ENCODE measurements at places on chromosomes 5 and 9.
A peak's percentile ranks its signal among the peaks of the same experiment; 100 is the strongest.

- H3K4me3 ChIP-seq, result peak overlapping the region; percentile 98
- H3K36me3 ChIP-seq, result no peaks in the 10 kb centered on the region
- H3K4me1 ChIP-seq, result peaks cover 36% of the 10 kb centered on the region
- H3K27ac ChIP-seq, result peak overlapping the region; percentile 95
Observed at GRCh38 chr9:106862110-106862820, 701 bp upstream of the ZNF462 start.

- no peaks in the 10 kb centered on the region for H3K4me1 ChIP-seq
- no peak overlapping the region for H3K27ac ChIP-seq
- H3K27me3 ChIP-seq, result peaks cover 8% of the 10 kb centered on the region
- DNase-seq, result peak; percentile 83
- no peaks in the 10 kb centered on the region for H3K36me3 ChIP-seq
- H3K4me3 ChIP-seq, result no peak overlapping the region
Observed at GRCh38 chr5:756865-757345, 27.6 kb downstream of the ZDHHC11B start.

GRCh38 chr9:94785215-94786169 is 59.0 kb downstream of the AOPEP start:
- H3K27ac ChIP-seq, result peak overlapping the region; percentile 6
- H3K4me3 ChIP-seq, result no peak overlapping the region
- no peaks in the 10 kb centered on the region for H3K27me3 ChIP-seq
- peaks cover 38% of the 10 kb centered on the region for H3K4me1 ChIP-seq
- H3K36me3 ChIP-seq, result peaks cover 5% of the 10 kb centered on the region

- no peak overlapping the region for H3K27ac ChIP-seq
- H3K27me3 ChIP-seq, result no peaks in the 10 kb centered on the region
- H3K4me1 ChIP-seq, result peaks cover 10% of the 10 kb centered on the region
- no peak for DNase-seq
- H3K4me3 ChIP-seq, result no peak overlapping the region
Observed at GRCh38 chr5:72324189-72324825, 4.1 kb downstream of the PTCD2 start.

DNA sequence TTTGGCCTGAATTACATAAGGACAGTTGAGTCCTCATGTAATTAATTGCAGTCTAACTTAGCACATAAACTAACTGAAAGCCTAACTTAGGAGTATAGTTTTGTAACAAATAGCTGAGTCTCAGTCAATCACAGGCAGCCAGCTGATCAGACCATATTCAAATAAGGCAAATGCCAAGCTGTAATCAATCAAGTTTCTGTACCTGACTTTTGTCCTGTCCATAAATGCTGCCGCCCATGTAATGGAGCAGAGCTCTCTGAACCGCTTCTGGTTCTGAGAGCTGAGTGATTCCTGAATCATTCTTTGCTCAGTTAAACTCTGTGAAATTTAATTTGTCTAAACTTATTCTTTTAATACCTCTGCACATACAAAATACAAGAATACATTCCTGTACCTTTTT is 104.8 kb downstream of the TSSK1B start:
- DNase-seq, result no peak
- no peak overlapping the region for H3K27ac ChIP-seq
- H3K4me3 ChIP-seq, result no peak overlapping the region
- H3K4me1 ChIP-seq, result peaks cover 12% of the 10 kb centered on the region
- H3K27me3 ChIP-seq, result no peaks in the 10 kb centered on the region

DNA sequence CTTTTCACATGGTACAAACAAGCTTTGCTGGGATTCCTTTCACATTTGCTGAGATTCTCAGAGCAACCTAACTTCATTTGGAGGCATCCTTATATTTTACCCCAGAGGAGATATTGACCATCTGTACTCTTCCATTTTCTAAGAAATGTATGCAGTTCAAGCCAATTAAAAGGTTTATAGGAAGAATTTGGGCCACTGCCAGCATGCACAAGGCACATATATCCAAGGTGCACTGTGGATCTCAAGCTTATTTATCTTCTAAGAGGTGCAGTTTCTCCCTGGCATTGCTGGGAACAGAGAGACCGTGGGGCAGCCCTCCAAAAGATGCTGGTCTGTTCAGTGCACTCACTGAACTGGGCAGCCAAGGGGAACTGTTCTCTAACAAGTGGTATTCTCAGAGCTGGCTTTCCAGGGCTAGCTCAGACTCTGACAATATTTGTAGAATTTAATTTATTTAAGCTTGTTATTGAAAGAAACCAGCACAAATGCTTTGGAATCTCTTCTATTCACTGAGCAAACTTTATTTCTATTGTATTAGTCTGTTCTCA is 213.3 kb downstream of the TENT4A start:
- H3K4me1 ChIP-seq, result no peaks in the 10 kb centered on the region
- no peaks in the 10 kb centered on the region for H3K27me3 ChIP-seq
- DNase-seq, result no peak
- no peaks in the 10 kb centered on the region for H3K36me3 ChIP-seq
- no peak overlapping the region for H3K27ac ChIP-seq
- no peak overlapping the region for H3K4me3 ChIP-seq

DNA sequence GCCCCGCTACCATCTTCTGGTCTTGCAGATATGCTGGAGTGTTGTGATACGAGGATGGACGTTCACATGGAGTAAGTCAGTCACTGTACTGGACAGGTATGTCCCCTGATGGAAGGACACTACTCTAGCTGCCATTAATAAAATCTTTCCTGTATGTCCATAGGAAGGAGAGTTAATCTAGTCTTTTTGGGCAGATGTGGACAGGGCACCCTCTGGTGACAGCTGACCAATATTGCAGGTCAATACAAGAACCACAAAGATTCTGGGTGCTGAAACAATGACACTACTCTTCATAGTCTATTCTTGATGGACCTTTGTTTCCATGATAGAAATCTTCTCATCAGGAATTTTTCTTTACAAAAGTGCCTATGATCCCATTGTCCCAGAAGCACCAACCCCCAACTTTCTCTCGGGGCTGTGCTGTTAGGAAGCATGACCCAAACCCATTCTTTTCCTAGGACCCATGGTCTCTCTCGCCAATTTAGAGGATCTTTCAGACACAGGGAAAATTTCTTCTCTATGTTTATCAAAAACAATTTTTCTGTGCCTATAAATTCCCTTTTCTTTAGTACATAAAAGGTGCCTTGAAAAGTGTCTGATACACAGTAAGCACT is 376.9 kb downstream of the DTWD2 start:
- H3K36me3 ChIP-seq, result no peaks in the 10 kb centered on the region
- H3K27me3 ChIP-seq, result no peaks in the 10 kb centered on the region
- DNase-seq, result no peak
- H3K4me1 ChIP-seq, result no peaks in the 10 kb centered on the region
- no peak overlapping the region for H3K27ac ChIP-seq

DNA sequence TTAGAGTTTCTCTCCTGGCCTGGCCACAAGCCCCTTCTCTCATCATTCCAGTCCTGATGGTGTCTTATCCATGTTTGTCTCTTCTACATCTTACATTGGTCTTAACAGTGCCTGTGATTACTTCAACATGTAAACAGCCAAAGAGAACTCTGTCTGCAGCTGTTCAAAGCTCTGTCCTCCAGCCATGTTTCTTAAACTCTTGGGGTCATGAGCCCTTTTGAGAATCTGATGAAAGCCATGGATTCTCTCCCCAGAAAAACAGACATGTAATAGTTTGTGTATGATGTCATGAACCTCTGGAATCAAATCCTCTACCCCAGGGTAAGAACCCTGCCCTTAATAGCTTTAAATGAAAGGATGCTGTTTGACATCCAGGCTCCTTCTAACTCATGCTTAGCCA is 30.1 kb downstream of the MAMDC2 start:
- peaks cover 29% of the 10 kb centered on the region for H3K4me1 ChIP-seq
- H3K27ac ChIP-seq, result no peak overlapping the region
- no peaks in the 10 kb centered on the region for H3K27me3 ChIP-seq
- no peak overlapping the region for H3K4me3 ChIP-seq
- no peak for DNase-seq

DNA sequence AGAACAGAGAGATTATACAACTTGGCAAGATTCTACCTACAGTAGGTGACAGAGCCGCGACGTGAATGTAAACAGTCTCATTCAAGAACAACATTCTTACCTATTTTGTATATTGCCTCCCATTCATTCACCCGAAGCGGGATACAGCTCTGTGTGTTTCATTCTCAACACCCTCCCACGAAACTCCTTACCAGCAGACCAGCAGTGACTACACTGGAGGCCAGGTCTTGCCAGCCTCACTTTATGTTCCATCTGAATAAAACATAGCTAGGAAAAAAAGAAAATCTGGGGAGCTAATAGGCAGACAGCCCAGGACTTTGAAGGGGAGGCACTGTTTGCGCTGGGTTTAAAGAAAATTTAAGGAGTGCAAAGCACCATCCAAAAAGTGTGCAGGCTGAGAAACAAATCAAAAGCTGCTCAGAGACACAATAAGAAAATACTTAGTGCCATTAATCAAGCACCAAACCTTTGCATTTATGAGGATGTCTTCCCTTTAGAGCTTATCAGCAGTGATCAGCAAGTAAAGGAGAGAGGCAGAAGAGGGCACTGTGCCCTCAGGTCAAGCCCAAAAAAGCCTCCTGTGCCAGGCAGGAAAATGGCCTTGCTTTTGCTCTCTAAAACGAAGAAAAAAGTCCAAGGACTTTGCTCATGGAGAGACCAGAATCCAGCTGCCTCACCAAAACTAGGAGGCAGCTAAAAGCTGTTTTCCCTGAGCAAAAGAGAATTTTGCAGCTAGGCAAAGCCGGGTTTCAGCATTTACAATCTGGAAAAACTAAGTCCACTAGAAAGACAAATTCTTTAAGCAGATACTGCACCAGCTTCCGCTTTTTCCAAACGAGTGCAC is 295.1 kb downstream of the BNC2 start:
- peaks cover 41% of the 10 kb centered on the region for H3K4me1 ChIP-seq
- H3K27ac ChIP-seq, result peak overlapping the region; percentile 13
- H3K4me3 ChIP-seq, result no peak overlapping the region
- no peaks in the 10 kb centered on the region for H3K27me3 ChIP-seq
- DNase-seq, result no peak
- H3K36me3 ChIP-seq, result peaks cover 3% of the 10 kb centered on the region

DNA sequence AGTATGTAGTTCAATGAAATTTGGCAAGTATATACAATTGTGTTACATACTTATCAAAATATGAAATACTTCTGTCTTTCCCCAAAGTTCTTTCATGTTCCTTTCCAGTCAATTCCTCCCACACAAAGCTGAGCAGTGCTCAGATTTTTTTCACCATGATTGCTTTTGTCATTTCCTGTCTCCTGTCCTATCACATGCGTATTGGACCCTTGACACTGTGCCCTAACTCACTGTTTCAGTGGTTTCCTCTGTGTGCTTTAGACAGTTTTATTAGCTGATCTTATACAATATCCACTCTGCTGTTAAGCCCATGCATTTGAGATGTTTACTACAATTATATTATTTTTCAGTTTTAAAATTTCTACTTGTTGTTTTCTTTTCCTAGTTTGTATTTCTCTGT is 463.6 kb upstream of the MEF2C start:
- DNase-seq, result no peak
- H3K27me3 ChIP-seq, result no peaks in the 10 kb centered on the region
- H3K27ac ChIP-seq, result no peak overlapping the region

- DNase-seq, result no peak
- no peak overlapping the region for H3K4me3 ChIP-seq
- H3K27ac ChIP-seq, result no peak overlapping the region
- H3K27me3 ChIP-seq, result no peaks in the 10 kb centered on the region
- no peaks in the 10 kb centered on the region for H3K4me1 ChIP-seq
Observed at GRCh38 chr9:19759066-19759465, 29.8 kb downstream of the SLC24A2 start.

DNA sequence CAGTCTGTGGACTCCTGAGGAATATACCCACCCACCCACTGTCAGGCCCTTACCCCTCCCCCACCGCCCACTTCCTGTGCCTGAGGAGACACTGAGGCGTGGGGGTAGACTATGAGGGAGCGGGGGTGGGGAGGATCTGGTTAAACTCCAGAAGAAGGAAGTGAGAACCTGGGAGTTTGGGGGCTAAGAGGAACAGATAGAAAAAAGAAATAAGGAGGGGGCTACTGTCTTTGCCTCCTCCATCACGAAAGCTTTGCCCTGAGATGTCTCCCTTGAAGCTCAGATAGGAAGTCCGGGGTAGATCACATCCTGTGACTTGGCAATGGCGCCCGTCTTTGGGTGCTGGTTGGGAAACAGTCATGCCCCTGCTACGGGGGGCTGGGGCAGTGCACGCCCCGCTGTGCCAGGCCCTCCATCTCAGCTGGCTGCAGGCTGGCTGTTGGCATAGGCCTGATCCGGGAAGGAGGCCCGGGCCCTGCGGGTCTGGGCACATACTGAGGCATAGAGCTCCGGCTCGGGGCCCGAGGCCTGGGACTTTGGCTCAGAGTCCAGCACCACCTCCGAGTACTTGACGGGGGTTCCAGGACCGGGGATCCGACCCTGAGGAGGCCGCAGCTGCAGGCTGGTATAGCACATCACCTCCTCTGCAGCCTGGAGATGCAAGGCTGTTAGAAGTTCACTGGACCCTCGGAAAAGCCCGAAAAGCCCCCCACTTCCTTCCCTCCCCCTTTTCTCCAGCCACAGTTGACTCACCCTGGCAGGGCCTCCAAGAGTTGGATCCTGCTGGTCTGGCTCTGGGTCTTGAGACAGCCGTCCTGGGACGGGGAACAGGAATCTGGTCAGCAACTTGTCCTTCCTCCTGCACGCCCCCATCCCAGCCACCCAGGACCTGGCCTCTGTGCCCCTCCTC is 1.0 kb downstream of the SIT1 start:
- H3K27ac ChIP-seq, result no peak overlapping the region
- peaks cover 9% of the 10 kb centered on the region for H3K4me1 ChIP-seq
- DNase-seq, result no peak
- no peaks in the 10 kb centered on the region for H3K27me3 ChIP-seq
- no peaks in the 10 kb centered on the region for H3K36me3 ChIP-seq

- no peaks in the 10 kb centered on the region for H3K27me3 ChIP-seq
- no peak for DNase-seq
- H3K4me3 ChIP-seq, result no peak overlapping the region
- peaks cover 43% of the 10 kb centered on the region for H3K36me3 ChIP-seq
Observed at GRCh38 chr5:424301-425110, 18.5 kb upstream of the EXOC3 start.

DNA sequence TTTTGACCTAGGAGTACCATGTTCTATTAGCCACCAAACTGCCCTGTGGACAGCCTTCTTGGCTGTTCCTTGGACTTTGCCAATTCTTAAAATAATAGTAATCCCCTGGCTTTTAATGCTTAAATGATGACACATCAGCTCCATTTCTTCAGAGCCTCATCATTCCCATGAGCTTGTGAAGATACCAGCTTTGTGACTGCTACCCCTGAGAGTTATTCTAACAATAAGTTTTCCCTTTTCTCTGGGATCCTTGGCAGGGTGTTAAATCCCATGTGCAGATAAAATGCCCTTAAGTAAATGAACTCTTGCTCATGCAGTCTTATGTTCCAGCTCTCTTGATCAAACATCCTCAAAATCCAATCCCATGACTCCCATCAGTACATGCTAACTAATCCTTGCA is 415.3 kb downstream of the CETN3 start:
- no peak overlapping the region for H3K4me3 ChIP-seq
- no peaks in the 10 kb centered on the region for H3K27me3 ChIP-seq
- no peak for DNase-seq
- H3K36me3 ChIP-seq, result no peaks in the 10 kb centered on the region
- no peak overlapping the region for H3K27ac ChIP-seq

- H3K4me3 ChIP-seq, result no peak overlapping the region
- H3K27ac ChIP-seq, result no peak overlapping the region
- H3K36me3 ChIP-seq, result no peaks in the 10 kb centered on the region
- no peak for DNase-seq
- H3K4me1 ChIP-seq, result peaks cover 2% of the 10 kb centered on the region
- H3K27me3 ChIP-seq, result no peaks in the 10 kb centered on the region
Observed at GRCh38 chr9:37100327-37100726, 20.0 kb upstream of the ZCCHC7 start.

GRCh38 chr5:26518065-26518464 is 520.3 kb downstream of the CDH9 start:
- H3K27me3 ChIP-seq, result no peaks in the 10 kb centered on the region
- DNase-seq, result no peak
- H3K27ac ChIP-seq, result no peak overlapping the region
- no peaks in the 10 kb centered on the region for H3K36me3 ChIP-seq
- H3K4me3 ChIP-seq, result no peak overlapping the region

Measured in osteocyte (in vitro differentiated cells).